Suprapubic skin (tissue), 4 donors: ENCODE measurements at places on chromosomes 12 and 14. TPM values are rescaled to one million over a fixed set of nuclear protein-coding genes. Genes with fewer than 3 reads are reported as not detected.
A peak's percentile ranks its signal among the peaks of the same experiment; 100 is the strongest.

DNA sequence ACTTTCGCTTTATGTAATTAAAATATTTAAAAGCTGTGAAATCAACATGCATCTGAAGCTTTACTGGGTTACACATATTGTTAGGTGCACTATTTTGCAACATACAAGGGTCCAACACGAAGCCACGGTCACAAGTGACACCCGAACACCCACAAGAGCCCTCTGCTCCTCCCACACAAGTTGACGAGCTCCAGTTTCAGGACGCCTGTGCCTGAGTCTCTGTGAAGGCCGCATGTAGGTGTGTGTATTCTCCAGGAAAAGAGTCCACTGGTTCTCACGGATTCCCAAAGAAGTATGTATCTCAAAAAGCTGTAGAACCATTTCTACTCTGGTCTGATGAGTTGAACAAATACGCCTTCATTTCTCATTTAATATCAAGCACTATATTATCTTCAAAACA lies 12.0 kb downstream of the SLC15A4 start:
- H3K4me1 ChIP-seq, result peaks cover 23% of the 10 kb centered on the region
- DNase-seq, result no peak
- no peak overlapping the region for H3K4me3 ChIP-seq
- peaks cover 26% of the 10 kb centered on the region for H3K36me3 ChIP-seq
- H3K27ac ChIP-seq, result no peak overlapping the region
- H3K27me3 ChIP-seq, result no peaks in the 10 kb centered on the region

DNA sequence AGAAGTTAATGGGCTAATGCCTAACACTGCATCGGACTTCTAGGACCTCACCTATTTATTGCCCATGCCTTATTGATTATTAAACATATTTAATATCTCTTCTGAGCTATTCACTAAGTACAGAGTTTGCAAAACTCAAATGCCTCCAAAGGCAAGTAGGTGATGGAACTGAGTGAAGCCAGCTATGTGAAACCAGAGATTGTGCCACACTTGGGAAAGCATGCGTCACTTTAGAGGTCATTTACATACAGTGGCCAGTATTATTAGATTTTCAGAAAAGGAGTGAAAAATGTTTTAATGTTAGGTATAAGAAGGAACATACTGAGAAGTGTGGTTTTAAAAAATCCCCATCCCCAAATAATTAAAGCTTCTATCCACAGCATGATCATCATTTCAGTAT lies 27.7 kb downstream of the PDE6H start:
- no peaks in the 10 kb centered on the region for H3K27me3 ChIP-seq
- no peak overlapping the region for H3K4me3 ChIP-seq
- no peaks in the 10 kb centered on the region for H3K36me3 ChIP-seq
- no peak overlapping the region for H3K27ac ChIP-seq

DNA sequence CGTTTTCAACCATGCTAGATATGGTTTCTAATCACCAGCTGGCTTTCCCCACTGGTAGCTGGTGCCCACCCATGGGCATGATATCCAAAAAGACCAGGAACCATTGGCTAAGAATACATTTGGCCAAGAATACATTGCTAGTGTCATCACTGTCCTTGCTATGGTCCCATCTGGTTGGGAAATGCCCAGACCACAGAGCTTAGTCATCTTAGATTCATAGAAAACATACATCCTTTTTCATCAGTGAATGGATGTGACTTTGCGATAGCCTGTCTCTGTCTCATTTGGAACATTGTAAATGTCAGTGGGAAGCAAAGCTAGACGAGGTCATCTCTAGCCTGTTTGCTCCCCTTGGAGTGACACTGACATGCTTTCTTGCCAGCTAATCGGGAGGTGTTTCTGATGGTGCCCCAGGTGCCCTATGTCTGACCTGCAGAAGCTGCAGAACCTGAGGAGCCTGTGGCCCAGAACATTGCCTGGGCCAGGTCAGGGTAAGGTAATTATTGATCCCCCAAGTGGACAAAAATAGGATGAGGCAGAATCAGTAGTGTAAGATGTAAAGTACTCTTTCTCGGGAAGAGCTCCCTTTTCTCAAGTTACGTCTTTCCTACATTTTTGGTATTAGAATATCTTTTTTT lies 194.8 kb downstream of the SLC41A2 start:
- H3K27me3 ChIP-seq, result no peaks in the 10 kb centered on the region
- no peak overlapping the region for H3K4me3 ChIP-seq
- H3K4me1 ChIP-seq, result no peaks in the 10 kb centered on the region

DNA sequence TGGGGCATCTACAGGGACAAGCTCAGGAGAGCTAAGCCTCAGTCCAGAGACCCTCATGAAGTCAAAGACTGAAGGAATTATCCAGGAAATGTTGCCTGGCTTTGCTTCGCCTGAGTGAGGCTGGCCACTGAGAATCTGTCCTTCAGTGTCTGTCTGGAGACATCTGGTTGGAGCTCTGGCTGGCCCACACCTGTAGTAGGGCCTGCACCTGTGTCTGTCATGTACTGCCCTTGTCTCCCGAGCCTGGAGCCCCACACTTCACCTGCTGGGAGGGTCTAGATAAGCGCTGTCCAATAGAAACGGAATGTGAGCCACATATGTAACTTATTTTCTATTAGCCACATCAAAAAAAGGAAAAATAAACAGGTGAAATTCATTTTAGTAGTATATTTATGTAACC lies 9.9 kb upstream of the HDAC7 start:
- no peaks in the 10 kb centered on the region for H3K27me3 ChIP-seq
- peaks cover 69% of the 10 kb centered on the region for H3K4me1 ChIP-seq
- no peak overlapping the region for H3K4me3 ChIP-seq
- peak overlapping the region; percentile 90 for H3K27ac ChIP-seq
- no peak for DNase-seq

- H3K36me3 ChIP-seq, result no peaks in the 10 kb centered on the region
- no peak overlapping the region for H3K27ac ChIP-seq
- DNase-seq, result no peak
- no peaks in the 10 kb centered on the region for H3K27me3 ChIP-seq
- H3K4me1 ChIP-seq, result no peaks in the 10 kb centered on the region
Observed at GRCh38 chr12:83150465-83151189, 463.9 kb downstream of the TMTC2 start.

DNA sequence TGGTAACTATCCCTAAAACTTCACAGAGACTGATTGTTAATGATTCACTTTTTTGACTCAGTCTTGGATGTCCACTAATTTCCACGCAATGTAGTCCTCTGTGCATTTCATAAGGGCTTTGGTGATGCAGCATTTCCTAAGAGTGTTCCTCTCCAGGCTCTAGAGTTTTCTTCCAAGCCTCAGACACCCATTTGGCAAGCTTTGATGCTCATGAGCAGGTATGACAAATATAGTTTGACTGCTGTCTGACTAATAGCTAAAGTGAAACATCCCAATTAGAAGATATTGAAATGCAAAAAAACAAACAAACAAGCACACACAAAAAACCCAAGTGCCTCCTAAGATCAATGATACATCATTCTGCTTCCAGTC lies 1.5 kb upstream of the VAMP1 start:
- H3K27ac ChIP-seq, result no peak overlapping the region
- no peak for DNase-seq
- H3K4me1 ChIP-seq, result peaks cover 42% of the 10 kb centered on the region
- no peaks in the 10 kb centered on the region for H3K27me3 ChIP-seq
- H3K4me3 ChIP-seq, result no peak overlapping the region

DNA sequence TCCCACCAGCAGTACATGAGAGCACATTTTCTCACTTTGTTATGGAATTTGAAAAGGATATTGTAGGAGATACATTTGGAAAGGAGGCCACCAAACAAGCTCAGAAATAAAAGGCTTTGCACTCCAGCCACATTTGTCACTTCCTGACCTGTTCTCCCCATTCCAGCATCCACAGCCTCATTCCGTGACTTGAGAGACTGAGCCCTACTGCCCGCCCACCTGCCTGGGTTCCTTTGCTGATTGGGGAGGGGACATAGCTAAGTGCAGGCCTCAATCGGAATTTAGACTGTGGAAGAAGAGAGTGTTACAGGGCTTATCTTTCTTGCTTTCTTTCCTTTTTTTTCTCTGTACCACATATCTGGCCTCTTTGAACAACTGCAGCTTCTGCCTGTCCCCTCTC lies 735.4 kb upstream of the TMEM132C start:
- H3K27ac ChIP-seq, result no peak overlapping the region
- H3K27me3 ChIP-seq, result no peaks in the 10 kb centered on the region
- H3K4me3 ChIP-seq, result no peak overlapping the region

DNA sequence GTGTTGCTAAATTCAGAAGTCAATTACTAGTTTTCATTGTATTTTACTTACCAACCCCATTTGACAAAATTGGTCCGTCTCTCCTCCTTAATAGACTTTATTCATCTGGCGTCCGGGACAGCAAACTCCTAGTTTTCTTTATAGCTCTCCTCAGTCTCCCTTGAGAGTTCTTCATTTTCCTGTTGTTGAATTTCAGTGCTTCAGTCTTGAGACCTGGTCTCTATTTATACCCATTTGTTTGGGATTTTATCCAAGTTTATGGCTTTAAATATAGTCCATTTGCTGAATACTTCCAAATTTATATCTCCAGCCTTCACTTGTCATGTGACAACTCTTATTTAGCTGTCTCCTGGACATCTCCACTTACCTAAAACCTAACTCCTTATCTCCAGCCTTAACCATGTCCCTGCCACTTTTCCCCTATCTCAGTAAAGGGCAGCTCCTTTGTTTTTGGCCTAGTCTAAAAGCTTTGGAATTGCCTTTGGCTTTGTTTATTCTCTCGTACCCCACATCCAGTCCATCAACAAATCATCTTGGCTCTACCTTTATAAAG lies 23.5 kb downstream of the KTN1 start:
- no peak for DNase-seq
- H3K36me3 ChIP-seq, result no peaks in the 10 kb centered on the region
- H3K27ac ChIP-seq, result no peak overlapping the region
- H3K4me3 ChIP-seq, result no peak overlapping the region

CLEC6A gene
- not detected for total RNA-seq

PLD4 gene
- not detected for total RNA-seq

DACT1 gene
- total RNA-seq, result 2.2 TPM

CLEC4C gene
- not detected for total RNA-seq

RHNO1 gene
- 17.2 TPM for total RNA-seq

WIF1 gene
- total RNA-seq, result 0.64 TPM

KERA gene
- not detected for total RNA-seq
